ENCODE measurements at places on chromosomes 6 and 20.

DNA sequence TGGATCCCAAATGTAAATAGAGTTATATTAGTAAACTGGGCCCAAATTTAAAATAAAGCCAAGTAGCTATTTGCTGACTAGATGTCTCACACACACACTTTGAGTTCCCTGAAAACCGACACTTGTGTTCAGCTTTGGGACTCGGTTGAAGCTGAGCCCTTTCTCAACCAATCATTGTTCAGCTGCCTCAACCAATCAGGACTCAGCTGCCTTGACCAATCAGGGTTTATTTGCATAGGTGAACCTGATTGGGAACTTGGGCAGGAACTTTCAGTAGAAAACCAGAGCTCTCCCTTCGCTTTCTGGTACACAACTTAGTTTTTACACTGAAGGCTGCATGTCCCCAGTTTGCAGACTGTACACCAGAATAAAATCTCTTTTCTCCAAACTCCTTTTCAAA, 301.7 kb downstream of the FOXA2 start:
- no peak for DNase-seq

DNA sequence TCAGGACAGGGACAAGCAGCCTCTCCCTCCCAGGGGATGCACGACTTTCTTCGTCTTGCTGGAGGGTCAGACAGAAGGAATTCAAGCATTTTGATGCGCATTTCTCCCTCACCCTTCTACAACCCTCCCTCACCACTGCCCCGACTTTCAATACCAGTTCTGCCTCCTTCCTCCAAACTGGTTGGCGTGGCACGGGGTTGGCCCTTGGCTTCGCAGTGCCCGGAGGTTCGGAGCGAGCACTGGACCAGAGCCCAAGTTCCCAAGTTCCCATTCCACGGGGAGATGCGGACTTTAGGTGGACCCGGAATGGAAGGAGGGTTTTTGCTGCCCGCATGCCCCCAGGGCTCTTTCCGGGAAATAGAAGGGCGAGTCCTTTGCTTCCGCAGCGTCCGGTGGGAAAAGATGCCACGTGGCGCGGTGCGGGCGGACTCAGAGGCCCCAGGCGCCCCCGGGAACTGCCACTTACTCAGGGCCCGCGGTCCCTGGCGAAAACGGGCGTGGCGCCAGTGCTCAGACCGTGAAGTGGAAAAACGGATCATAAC, 8.0 kb upstream of the LAMP5 start:
- no peak for DNase-seq

GRCh38 chr6:72084992-72085569, 198.7 kb downstream of the RIMS1 start:
- DNase-seq: no peak

DNA sequence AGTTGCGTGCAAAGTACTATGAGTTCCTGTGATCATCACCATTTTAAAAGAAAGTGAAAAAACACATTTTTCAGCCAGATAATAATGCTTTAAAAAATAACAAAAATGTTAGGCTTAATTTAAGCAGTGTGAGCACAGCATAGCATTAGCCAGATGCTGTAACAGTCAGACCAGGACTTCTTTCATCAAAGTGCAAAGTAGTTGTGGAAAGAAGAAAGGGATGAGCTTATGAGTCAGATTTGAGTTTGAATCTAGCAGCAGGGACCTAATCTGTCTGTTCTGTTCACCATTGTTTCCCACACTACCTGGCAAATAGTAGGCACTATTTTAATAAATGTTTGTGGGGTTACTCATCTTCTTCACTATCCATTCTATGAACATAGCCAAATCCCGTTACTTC, 70.1 kb downstream of the KLHL32 start:
- no peak for DNase-seq

- no peak for DNase-seq
These were observed 24.2 kb downstream of the SGK1 start for GRCh38 chr6:134293659-134294161.

DNA sequence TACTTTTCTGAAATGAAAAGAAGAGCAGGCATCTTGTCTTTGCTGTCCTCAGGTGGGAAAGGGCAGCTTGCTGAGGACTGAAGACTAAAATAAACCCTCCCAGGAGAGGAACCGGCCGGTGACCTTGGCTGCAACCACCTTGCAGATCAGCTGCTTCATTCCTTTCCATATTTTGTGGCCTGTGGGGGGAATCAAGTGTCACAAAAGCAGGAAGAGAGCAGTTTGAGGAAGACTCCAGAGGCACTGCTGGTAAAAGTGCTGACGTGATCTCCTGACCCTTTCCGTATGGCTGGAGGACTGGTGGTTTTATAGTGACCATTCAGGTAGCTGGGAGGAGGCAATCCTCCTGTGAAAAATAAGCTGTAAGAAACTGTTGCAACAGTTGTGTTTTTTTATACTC, 157.0 kb downstream of the PLCB4 start:
- DNase-seq: no peak

Measured in activated gamma-delta T cell treated with Interleukin-2 at 50 U/mL for 16 hours (primary cell).